ENCODE measurements at places on chromosomes 3 and 15. TPM values are rescaled to one million over a fixed set of nuclear protein-coding genes. Genes with fewer than 3 reads are reported as not detected.

CYP11A1 gene
- total RNA-seq: 1.0 TPM

CASR gene
- total RNA-seq: not detected

DNA sequence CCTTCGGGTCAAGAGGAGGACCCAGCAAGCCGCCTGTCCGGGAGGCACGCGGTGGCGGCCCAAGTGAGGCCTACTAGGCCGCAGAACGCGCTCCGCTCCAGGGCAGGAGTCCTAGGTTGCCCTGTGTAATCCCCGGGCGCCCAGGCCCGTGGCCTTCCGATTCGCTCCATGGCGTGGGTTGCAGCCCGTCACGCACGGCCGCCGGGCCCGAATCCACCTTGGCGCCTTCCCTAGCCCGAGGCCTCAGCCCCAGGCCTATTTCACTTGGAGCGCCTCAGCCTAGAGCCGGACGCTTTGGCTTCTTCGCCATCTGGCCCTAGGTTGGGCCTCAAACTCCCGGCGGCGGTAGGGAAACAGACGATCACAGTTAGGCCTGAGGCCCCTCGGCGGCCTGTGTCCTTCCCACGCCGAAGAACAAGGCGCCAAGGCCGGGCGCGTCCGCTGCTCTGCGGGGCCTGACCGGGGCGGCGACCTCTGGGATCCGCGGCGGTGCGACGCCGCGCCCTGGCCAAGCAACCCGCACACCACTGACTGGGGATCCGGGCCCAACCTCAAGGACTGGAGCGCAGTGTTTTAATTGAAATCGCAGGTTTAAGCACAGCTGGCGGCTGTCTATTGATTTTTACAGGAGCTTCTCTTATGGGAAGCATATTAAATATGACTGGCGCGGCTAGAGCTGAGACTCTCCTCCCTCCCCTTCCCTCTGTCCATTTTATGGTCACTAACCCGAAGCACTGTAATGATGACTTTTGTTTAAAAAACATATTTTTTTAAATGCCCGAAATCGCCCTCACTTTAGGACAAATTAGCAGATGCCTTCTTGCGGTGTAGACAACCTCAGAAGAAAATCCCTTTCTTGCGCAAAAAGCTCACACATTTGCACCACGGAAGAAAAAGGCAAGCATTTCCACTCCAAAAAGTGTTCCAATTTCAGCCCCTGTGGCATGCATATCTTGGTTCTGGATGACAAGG, 3.8 kb upstream of the FEZF2 start:
- H3K4me3 ChIP-seq: no peak overlapping the region
- H3K27ac ChIP-seq: no peak overlapping the region
- peaks cover 7% of the 10 kb centered on the region for H3K36me3 ChIP-seq
- DNase-seq: no peak
- H3K27me3 ChIP-seq: peaks cover 31% of the 10 kb centered on the region

DNA sequence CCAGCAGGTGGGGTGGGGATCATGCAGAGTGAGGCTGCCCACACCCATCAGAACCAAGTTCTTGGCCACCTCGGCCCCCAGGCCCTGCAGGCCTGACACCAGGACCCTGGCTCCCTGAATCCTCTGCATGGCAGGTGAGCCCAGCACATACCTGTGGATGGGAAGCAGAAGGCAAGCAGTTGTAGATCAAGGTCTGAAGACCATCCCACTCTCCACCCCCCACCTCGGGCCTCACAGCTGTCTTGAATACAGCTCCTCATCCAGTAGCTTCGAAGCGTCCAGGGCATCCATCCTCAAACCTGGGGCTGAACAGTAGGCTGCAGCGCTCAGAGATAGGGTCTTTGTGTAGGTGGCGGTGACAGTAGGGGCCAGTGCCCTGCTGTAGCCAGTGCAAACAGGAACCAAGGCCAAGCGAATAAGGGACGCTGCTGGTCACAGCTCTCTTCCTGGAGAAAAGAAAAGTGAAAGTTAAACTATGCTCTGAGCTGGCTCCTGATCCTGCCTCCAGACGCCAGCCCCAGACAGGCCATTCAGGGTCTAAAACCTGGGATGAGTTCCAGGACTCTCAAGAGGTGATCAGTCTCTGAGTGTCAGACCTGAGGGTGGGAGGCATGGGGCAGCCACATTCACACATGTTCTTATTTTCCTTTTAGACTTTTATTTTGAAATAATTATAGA, at the start of gene UBA7:
Gene UBA7 (minus strand): TSS at position 457 of the 678 bp plus-strand sequence. CDS start 166 bp downstream, at position 291.
- DNase-seq: peak; percentile 70
- peak within 1 kb of the TSS; percentile 88 for H3K27ac ChIP-seq
- peak within 1 kb of the TSS; percentile 91 for H3K4me3 ChIP-seq
- H3K27me3 ChIP-seq: no peaks in the 10 kb centered on the region

GRCh38 chr15:83747050-83747717, 93.3 kb downstream of the ADAMTSL3 start:
- no peak for DNase-seq
- H3K36me3 ChIP-seq: no peaks in the 10 kb centered on the region
- H3K4me3 ChIP-seq: no peak overlapping the region
- H3K4me1 ChIP-seq: no peaks in the 10 kb centered on the region
- no peak overlapping the region for H3K27ac ChIP-seq

- H3K27ac ChIP-seq: no peak overlapping the region
- H3K4me1 ChIP-seq: no peaks in the 10 kb centered on the region
- H3K36me3 ChIP-seq: no peaks in the 10 kb centered on the region
- H3K27me3 ChIP-seq: peaks cover 8% of the 10 kb centered on the region
Observed at GRCh38 chr15:81751256-81751655, 294.6 kb downstream of the MEX3B start.

DNA sequence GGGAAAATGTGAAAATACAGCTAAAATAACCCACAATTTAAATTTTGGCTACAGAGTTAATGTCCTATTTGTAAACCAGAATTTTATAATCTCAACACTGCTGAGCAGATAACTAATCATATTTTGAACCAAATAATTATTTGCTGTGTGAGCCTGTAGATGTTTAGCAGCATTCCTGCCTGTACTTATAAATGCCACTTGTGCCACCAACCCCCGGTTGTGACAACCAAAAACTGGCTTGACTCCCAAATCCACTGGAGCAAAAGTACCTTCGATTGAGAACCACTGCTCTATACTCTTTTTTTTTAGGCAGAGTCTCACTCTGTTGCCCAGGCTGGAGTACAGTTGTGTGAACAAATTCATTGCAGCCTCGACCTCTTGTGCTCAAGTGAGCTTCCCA, 78.5 kb downstream of the CNTN6 start:
- H3K27ac ChIP-seq: no peak overlapping the region
- no peak for DNase-seq
- no peaks in the 10 kb centered on the region for H3K27me3 ChIP-seq
- peaks cover 8% of the 10 kb centered on the region for H3K36me3 ChIP-seq
- H3K4me3 ChIP-seq: no peak overlapping the region

DNA sequence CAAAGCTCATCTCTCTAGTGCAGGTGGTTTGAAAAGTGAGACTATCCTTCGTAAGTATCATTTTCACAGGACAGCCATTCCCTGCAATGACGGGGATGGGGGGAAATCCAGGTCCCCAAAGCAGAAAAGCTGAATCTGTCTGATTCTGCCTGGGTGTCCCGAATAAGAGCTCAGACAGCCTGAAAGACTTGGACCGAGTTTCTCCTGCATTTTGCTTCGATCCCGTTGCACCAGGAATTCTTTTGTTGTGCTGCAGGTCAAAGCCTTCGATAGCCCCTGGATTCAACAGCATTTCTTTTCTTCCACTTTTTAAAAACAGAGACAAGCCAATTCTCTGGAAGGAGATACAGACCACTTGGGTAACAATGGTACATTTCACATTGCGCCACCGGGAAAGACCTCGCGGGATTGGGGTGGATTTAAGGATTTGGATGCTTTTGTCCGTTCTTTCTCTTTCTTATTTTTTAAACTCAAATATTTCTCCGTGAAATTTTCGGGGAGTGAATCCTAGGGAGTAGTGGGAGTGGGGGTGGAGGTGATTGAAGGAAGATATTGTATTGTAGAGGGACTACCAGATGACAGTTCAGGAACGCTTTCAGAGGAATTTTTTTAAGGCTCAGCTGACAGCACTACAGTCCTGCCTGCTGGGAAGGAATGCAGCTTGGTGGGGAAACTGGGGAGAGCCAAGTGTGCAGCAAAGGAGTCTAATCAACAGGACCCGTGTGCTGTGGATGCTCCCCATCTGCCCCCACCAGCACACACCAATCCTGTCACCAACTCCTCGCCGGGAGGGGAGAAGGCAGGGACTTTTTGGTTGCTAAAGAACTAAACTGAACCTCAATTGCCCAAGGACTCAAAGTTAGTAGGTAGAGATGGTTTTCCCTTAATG, 2.6 kb downstream of the SLITRK3 start:
- peaks cover 5% of the 10 kb centered on the region for H3K36me3 ChIP-seq
- peaks cover 5% of the 10 kb centered on the region for H3K4me1 ChIP-seq
- H3K4me3 ChIP-seq: no peak overlapping the region
- H3K27ac ChIP-seq: no peak overlapping the region

- no peak for DNase-seq
- H3K4me3 ChIP-seq: no peak overlapping the region
- no peak overlapping the region for H3K27ac ChIP-seq
- no peaks in the 10 kb centered on the region for H3K27me3 ChIP-seq
Observed at GRCh38 chr15:51775967-51776816, 24.8 kb downstream of the TMOD2 start.

DNA sequence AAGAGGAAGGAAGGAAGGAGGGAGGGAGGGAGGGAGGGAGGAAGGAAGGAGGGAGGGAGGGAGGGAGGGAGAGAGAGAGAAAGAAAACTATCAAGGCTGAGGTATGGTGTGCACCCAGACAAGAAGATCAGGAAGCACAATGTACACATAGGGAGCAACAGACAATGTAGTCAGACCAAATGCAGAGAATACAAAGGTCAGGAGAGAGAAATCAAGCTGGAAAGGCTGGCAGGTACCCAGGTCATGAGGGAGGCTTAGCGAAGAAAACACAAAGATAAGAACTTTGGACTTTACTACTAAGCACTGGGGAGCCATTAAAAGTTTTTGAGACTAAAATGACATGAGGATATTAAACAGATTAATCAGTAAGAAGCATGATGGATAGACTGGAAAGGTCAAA, 176.0 kb upstream of the TMCO5A start:
- no peak for DNase-seq
- no peak overlapping the region for H3K4me3 ChIP-seq
- H3K36me3 ChIP-seq: no peaks in the 10 kb centered on the region
- H3K4me1 ChIP-seq: no peaks in the 10 kb centered on the region
- no peaks in the 10 kb centered on the region for H3K27me3 ChIP-seq

DNA sequence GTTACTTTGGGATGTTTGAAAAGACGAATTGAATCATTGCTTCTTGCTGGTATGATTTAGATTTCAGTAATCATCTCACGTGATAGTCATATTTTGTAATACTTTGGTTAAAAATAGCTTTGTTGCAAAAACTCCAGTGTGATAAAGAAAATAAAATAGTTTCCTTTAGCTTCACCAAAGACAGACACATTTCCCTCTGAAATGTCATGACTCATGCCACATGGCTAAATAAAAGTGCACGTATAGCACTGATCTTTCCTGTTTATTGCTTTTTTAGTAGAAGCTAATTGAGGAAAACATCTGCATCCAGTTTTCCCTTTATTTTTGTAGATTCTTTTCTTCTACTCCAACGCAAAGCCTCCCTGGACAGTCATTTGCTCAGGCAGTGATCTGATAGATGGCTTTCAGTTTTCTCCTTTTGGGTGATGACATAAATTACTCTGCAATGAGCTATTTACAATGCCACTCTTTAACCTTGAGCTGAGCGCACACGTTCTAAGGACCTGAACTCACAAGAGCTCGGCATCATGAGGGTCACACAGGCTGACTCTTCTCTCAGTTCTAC, 84.9 kb downstream of the ARNT2 start:
- DNase-seq: no peak
- H3K27me3 ChIP-seq: peaks cover 15% of the 10 kb centered on the region
- H3K4me1 ChIP-seq: no peaks in the 10 kb centered on the region
- no peak overlapping the region for H3K27ac ChIP-seq

DNA sequence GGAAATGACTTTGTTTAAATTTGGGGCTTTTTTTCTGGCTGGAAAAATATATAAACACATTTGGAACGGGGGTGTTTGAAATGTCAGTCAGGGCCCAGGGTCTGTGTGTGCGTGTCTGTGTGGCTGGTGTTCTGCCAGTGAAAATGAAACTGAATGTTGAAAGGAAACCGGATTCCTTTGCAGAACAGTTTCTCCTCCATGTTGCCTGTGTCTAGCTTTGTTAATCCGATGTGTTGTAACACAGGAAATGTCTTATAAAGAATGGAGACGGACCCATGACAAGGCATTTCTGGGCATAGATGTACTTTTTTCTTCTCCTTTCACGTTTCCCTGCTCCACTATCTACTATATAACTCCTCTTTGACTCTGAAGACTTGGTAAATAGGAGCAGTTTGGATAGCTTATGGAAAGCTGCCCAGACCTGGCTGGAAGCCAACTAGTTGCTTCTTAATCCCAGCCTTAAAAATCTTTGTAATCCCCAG, 2.8 kb downstream of the SQOR start:
- no peaks in the 10 kb centered on the region for H3K27me3 ChIP-seq
- peak overlapping the region; percentile 98 for H3K4me3 ChIP-seq
- peaks cover 64% of the 10 kb centered on the region for H3K4me1 ChIP-seq
- peaks cover 28% of the 10 kb centered on the region for H3K36me3 ChIP-seq
- peak overlapping the region; percentile 98 for H3K27ac ChIP-seq
- DNase-seq: peak; percentile 81

DNA sequence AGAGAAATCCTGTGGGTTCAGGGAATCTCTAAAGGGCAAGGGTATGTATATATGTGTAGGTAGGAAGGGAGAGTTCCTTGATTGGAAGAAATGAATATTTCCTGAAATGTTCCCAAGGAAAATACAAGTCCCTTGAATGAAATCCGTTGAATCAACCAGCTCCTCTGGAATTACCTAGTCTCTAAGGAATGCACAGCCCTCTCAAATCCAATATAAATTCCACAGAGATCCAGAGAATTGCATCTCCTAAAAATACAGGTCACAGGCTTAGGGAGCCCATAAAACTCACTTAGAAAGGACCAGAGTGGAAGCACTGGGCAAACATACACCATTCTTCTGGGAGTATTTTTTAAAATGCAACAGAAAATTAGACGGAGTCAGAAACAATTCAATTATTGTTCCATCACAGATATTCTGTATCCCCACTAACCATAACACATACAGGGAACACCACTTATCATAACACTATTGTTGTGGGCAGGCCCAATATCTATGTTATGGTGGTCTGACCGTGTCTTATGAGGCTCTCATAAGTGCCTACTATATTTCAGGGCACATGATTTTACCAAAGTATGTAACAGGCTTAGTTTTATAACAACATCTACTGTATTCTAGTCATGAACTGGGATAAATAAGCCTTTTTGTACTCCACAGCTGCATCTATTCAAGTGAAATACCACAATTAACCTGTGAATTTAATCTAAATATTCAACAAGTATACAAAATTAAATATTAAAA, 43.7 kb downstream of the IGSF11 start:
- no peaks in the 10 kb centered on the region for H3K4me1 ChIP-seq
- no peak for DNase-seq
- no peak overlapping the region for H3K27ac ChIP-seq
- H3K27me3 ChIP-seq: peaks cover 23% of the 10 kb centered on the region
- no peaks in the 10 kb centered on the region for H3K36me3 ChIP-seq
- H3K4me3 ChIP-seq: no peak overlapping the region

- no peaks in the 10 kb centered on the region for H3K27me3 ChIP-seq
- H3K4me1 ChIP-seq: no peaks in the 10 kb centered on the region
- peaks cover 7% of the 10 kb centered on the region for H3K36me3 ChIP-seq
- H3K4me3 ChIP-seq: no peak overlapping the region
Observed at GRCh38 chr3:4079339-4080195, 223.6 kb upstream of the SETMAR start.
